ENCODE measurements at places on chromosomes 7 and 10.
A peak's percentile ranks its signal among the peaks of the same experiment; 100 is the strongest.

DNA sequence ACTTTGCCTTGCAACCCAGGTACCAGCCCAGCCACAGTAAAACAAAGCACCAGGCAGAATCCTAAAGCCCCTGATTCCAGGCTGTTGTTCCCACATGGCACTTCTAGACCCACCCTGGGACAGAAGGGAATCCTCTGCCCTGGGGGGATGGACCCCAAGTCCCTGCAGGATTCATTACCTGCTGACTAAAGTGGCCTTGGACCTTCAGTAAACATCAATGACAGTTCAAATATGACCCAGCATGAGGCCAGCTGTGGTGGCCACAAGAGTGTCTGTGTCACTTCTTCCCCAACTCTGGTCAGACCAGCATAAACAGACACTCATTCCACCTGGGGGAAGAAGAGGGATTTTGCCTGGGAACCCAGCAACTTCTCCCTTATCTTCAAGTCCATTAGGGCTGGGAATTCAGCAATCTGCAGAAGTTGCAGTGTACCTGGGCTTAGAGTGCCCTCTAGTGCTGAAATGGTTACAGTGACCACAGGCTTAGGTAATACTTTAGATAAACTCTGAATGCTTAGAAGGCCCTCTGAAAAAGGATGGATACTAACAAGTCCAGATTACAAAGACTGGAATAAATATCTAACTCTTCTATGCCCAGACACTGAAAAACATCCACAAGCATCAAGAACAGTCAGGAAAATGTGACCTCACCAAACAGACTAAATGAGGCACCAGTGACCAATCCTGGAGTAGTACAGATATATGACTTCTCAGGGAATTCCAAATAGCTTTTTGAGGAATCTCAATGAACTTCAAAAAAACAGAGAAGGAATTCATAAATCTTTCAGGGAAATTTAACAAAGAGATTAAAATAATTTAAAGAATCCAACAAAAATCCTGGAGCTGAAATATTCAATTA is 108.5 kb upstream of the TMEM168 start:
- peak; percentile 5 for DNase-seq

GRCh38 chr7:12607134-12607533 is 36.6 kb downstream of the SCIN start:
- no peak for DNase-seq

DNA sequence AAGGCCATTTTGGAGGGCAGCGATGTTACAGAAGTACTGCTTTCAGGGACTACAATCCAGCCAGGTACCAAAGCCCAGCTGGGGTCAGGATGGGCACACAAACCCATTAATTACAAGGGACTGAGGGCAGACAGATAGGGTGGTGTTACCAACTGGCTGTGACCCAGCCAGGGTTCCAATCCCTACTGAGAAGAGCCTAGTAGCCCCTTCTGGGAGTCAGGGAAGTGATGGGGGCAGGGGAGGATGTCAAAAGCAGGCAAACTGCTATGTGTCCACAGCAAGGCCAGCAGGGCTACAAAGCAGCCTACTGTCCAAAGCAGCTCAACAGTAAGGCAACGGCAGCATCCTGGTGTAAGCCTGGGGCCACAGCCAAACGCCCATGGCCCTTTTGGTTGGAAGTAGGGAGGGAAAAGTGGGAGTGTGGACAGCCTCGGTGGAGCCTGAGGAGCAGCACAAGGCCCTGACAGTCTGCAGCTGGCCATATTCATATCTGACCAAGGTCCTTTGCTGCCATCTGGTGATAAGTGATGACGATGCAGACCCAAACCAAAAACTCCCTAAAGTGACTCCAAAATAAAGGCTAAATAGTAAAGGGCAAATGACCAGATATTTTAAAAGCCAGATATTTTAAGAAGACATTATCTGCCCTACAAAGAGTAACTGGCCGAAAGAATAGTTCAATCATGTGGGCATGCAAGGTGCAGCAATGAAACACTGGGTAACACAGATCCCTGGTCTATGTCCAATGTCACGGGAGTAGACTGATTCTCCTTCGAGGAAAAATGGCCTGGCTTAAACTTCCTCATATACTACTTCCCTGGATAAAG is 56.9 kb downstream of the XPNPEP1 start:
- DNase-seq = no peak

- no peak for DNase-seq
Observed at GRCh38 chr7:3264693-3265339, 36.2 kb upstream of the SDK1 start.

DNA sequence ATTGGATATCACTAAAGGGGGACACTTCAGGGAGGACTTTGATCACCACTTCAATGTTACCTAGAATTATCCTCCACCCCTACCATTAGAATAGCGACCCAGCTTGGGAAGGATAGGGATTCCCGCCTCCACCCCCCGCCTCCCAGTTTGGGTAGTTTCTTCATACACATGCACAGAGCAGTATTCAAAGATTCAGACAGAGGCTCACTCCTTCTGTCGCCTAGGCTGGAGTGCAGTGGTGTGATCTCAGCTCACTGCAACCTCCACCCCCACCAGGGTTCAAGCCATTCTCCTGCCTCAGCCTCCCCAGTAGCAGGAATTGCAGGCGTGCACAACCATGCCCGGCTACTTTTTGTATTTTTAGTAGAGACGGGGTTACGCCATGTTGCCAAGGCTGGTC is 1166.1 kb downstream of the TYW1 start:
- no peak for DNase-seq

GRCh38 chr10:131630772-131631258 is 270.0 kb upstream of the PPP2R2D start:
- DNase-seq = no peak

GRCh38 chr10:86956848-86957448 is 467 bp downstream of the MMRN2 start:
- no peak for DNase-seq
